NCI-H774 (cell line): ENCODE measurements at places on chromosomes 4 and X.

DNA sequence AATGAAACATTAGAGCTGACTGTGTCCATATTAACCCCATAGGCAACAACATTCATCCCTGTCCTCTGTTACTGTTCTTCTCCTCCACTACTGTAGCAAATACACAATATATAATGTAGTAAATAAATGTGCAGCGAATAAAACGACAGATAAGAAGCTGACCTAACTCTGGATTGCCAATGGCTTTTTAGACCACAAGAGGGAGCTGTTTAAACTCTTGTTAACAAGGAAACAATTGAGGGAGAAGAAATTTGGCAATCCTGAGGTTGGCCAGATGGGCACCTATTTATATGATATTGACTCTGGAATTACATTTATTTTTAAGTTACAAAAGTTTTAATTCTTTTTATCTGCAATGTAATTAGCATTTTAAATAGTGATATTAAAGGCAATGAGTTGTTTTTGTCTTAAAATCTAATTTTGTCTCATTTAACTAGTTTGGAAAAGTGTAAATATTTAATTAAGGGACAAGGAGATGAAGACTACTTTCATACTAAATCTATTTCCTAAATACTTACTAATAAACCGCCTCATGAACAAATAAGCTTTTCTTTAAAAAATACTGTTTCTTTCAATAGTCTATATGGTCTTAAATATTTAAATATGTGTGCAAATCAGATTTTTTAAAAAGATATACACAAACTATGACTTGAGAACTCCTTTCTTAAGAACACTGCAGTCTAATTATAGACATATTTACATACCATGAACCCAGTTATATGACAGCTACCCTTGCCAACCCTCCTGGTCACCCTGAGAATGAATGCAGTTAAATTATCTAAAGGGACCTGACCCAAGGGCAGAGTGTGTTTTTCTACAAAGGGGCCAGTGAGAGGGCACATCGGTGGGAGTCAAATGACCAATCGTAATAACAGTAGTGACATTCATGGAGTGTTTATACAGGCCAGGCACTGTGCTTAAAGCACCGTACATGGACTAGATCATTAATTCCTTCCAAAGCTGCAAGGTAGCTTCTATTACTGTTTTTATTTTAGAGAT lies 52.9 kb upstream of the HPF1 start:
- peak; percentile 7 for DNase-seq

- no peak for DNase-seq
Observed at GRCh38 chrX:142095651-142096245, 109.3 kb downstream of the MAGEC2 start.

DNA sequence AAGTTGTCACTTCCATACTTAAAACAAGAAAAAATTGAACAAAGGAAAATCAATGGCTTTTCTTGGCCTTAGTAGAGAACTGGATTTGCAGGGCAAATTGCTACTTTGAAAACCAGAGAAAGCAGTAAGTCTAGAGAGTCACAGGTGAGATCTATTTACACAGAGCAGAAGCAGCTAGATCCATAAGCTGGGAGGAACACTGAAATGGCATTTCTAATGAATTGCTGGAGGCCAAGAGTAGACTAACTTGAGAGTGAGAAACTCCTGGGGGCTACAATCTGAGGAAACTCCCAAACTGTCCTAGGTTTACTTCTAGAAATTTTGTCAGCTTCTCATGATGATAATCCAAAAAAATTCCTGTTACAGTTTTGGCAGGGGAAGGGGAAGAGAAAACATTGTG lies 133.3 kb downstream of the SPCS3 start:
- no peak for DNase-seq

- DNase-seq: no peak
Observed at GRCh38 chr4:32133141-32133540, 1413.0 kb downstream of the PCDH7 start.

GRCh38 chr4:80710748-80711451 lies 319.6 kb upstream of the BMP3 start:
- no peak for DNase-seq

- no peak for DNase-seq
Observed at GRCh38 chr4:112853662-112854256, 195.7 kb upstream of the ANK2 start.

- DNase-seq: no peak
Observed at GRCh38 chr4:106314960-106315359, 1.0 kb downstream of the TBCK start.

- no peak for DNase-seq
Observed at GRCh38 chr4:24559889-24560288, 24.5 kb downstream of the DHX15 start.

DNA sequence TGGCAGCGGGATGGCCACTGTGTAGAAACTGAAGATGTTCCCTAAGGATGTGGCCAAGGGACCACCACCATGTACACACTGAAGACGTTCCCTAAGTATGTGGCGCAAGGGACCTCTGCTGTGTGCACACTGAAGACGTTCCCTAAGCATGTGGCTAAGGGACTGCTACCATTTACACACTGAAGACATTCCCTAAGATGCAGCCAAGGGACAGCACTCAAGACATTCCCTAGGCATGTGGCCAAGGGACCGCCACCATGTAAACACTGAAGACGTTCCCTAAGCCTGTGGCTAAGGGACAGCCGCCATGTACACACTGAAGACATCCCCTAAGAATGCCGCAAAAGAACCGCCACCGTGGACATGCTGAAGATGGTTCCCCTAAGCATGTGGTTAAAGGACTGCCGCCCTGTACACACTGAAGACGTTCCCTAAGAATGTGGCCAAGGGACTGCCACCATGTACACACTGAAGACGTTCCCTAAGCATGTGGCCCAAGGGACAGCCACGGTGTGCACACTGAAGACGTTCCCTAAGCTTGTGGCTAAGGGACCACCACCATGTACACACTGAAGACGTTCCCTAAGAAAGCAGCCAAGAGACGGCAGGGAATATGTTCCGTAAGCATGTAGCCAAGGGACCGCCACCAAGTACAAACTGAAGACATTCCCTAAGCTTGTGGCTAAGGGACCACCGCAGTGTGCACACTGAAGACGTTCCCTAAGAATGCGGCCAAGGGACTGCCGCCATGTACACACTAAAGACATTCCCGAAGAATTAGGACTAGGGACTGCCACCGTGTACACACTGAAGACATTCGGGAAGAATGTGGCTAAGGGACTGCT lies 43.3 kb downstream of the DHRSX start:
- DNase-seq: no peak

DNA sequence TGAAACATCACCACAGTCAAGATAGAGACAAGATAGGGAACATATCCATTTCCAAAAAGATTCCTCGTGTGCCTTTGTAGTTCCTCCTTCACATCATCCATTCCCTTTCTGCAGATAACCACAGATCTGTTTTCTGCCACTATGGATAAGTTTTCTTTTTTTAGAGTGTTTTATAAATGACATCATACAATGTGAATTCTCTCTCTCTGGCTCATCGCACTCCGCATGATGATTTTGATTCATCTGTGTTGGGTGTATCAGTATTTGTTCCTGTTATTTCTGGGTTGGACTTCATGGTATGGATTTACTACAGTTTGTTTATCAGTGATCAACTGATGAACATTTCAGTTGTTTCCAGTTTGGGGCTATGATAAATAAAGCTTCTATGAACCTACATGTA lies 23.2 kb upstream of the ANXA3 start:
- no peak for DNase-seq

DNA sequence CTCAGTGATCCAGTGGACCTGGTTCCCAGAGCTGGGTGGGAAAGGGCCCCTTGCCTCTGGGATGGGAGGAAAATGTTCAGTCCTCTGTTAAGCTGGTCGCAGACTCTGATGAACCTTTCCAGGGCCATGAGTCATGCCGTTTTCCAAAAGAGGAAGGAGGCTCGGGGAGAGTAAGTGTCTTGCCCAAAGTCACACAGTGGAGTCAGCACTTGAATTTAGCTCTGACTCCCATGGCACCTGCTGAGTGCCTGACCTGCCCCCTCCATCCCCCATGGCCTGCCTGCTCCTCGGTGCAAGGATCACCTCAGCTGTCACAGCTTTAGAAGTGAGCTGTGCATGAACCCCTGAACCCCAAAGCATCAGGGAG lies 14.0 kb upstream of the KIAA0232 start:
- DNase-seq: no peak

- no peak for DNase-seq
Observed at GRCh38 chr4:151675411-151675971, 85.3 kb downstream of the GATB start.

DNA sequence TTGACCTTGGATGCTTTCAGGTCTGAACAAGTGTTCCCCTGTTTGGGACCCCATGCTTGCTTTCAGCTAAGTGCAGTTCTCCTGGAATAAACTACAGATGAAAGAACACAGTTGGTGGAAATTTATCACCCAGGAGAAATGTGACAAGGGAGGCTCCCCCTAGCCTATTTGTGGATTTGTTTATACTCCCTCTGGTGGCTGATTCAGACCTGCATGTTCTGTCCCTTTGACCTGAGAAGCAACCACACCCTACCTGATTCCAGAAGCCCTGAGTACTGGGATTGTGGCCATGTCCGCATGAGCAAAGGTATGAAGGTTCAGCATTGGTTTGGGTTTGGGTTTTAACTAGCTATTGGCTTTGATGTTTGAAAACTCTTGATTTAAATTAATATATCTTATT lies 440.9 kb downstream of the MID1IP1 start:
- DNase-seq: no peak

GRCh38 chr4:174260099-174260498 lies 23.4 kb downstream of the FBXO8 start:
- DNase-seq: no peak

GRCh38 chrX:52585892-52586291 lies 68.8 kb downstream of the SSX7 start:
- no peak for DNase-seq

- no peak for DNase-seq
Observed at GRCh38 chrX:100410901-100411801, 1.1 kb upstream of the PCDH19 start.

- no peak for DNase-seq
Observed at GRCh38 chrX:39830414-39830813, 267.3 kb downstream of the BCOR start.

- no peak for DNase-seq
Observed at GRCh38 chr4:89506866-89507491, 199.4 kb upstream of the GPRIN3 start.

GRCh38 chr4:155608225-155608885 lies 58.3 kb upstream of the GUCY1A1 start:
- no peak for DNase-seq

GRCh38 chrX:13123247-13123856 lies 78.9 kb upstream of the FAM9C start:
- no peak for DNase-seq

GRCh38 chrX:104566681-104567501 lies 892 bp downstream of the IL1RAPL2 start:
- no peak for DNase-seq

DNA sequence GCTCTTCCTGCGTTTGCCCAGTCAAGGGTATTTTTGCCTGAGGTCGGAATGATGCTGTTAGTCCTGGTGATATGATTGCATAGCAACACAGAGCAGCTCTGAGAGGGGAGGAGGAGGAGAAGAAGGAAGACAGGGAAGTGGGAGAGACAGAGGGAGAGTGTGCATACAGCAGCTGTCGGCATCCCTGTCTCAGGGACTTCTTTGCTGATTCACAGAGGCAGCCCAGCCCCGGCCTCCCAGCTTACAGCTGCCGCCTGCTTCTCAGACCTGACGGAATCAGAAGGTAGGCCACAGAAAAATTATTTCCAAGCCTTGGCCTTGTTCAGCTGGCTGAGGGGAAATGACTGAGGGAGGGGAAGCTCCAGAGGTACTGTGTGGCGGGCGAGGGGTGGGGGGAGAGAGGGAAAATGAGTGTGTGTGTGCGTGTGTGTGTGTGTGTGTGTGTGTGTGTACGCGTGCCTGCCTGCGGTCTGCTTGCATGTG lies 319 bp downstream of the DRP2 start:
- DNase-seq: no peak

DNA sequence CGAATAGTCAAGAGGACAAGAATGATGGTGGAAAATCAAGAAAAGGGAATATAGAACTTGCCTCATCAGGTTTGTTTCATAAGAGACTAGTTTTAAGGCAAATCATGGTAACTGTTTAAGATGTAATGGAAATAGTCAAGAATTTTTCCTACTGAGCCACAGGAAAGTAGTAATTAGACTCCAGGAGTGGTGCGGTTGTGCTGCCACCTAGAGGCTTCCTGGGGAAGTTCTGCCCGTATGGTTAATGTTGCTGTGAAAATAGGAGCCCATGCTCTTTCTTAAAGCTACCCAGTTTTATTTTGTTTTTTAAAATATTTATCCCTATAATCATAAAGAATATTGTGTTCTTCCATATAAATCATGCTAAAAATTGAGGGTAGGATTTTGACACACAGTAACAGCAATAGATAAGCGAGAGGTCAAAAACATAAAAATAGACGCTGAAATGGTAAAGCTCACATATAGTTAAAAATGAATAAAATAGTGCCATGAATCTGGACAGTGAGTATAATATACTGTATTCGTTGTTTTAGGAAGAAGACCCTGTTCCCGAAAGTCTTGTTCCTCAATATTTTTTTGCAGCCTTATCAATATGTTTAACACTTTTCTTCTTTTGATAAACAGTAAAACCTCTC lies 87.0 kb downstream of the PHOX2B start:
- peak; percentile 29 for DNase-seq

- peak; percentile 6 for DNase-seq
Observed at GRCh38 chrX:108199691-108200090, 108.1 kb downstream of the ATG4A start.

- no peak for DNase-seq
Observed at GRCh38 chr4:25939330-25939729, 25.3 kb downstream of the SMIM20 start.

DNA sequence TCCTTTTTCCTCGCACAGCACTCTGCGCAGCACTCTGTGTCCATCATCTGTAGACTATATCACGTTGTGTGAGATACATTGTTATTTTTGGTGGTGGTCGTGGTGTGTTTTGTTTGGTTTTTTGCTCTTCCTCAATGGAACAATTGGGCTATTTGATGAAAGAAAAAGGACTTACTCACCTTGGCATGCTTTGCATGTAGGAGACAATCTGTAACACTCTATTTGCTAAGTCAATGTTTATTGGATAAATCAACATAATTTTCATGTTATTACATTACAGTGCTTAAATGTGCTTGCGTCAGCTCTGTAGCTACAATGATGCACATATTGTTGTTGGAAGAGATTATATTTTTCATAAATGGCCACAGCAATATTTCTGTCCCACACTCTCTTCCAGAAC lies 12.5 kb upstream of the CD99 start:
- DNase-seq: no peak

DNA sequence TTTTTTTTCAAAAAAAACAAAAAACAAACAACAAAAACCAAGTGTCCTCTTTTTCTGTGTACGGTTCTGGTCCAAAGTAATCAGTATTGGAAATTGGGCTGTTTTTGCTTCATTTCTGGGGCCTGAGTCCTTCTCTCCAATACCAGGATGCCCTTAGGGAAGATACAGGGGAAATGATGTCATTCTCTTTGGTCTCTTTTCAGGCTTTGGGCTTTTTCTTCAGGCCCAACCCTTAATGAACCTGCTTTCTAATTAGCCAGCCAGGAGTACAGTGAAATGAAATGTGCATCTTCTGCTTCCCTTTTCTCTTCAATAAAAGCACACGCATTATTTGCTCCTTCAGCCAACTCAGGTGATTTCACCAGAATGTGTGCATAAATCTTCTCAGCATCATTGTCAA lies 52.6 kb upstream of the RBPJ start:
- DNase-seq: no peak
